ENCODE measurements at places on chromosomes 5 and 9. TPM values are rescaled to one million over a fixed set of nuclear protein-coding genes. Genes with fewer than 3 reads are reported as not detected.

C6 gene
- total RNA-seq = not detected

CXCL14 gene
- total RNA-seq = not detected

RFESD gene
- 5.1 TPM for total RNA-seq

AFAP1L1 gene
- total RNA-seq = 15.0 TPM

C9orf50 gene
- not detected for total RNA-seq

CMBL gene
- total RNA-seq = 6.5 TPM

KIF20A gene
- 19.3 TPM for total RNA-seq

DMRT3 gene
- not detected for total RNA-seq

IFNA21 gene
- total RNA-seq = not detected

MYOZ3 gene
- 0.34 TPM for total RNA-seq

BARX1 gene
- not detected for total RNA-seq

HK3 gene
- total RNA-seq = 0.34 TPM

FBP2 gene
- not detected for total RNA-seq

GPR150 gene
- 0.34 TPM for total RNA-seq

THBS4 gene
- under 0.01 TPM for total RNA-seq

SEMA5A gene
- total RNA-seq = 90.9 TPM

FOXD4L5 gene
- total RNA-seq = under 0.01 TPM

ADRA1B gene
- total RNA-seq = 2.7 TPM

SLC6A19 gene
- total RNA-seq = not detected

TMEM38B gene
- total RNA-seq = 20.6 TPM

STKLD1 gene
- 2.0 TPM for total RNA-seq

JAKMIP2 gene
- 3.3 TPM for total RNA-seq

ALDOB gene
- total RNA-seq = not detected

NKD2 gene
- not detected for total RNA-seq

SMIM27 gene
- total RNA-seq = 1.9 TPM

CCL27 gene
- total RNA-seq = not detected

TMEM250 gene
- 34.1 TPM for total RNA-seq

RFK gene
- 47.3 TPM for total RNA-seq

CHSY3 gene
- 15.0 TPM for total RNA-seq

CTNND2 gene
- total RNA-seq = under 0.01 TPM

BAAT gene
- total RNA-seq = under 0.01 TPM

All from melanocyte of skin (primary cell).